PC-3 (cell line): ENCODE measurements at places on chromosomes 11 and 22. TPM values are rescaled to one million over a fixed set of nuclear protein-coding genes. Genes with fewer than 3 reads are reported as not detected.

DNA sequence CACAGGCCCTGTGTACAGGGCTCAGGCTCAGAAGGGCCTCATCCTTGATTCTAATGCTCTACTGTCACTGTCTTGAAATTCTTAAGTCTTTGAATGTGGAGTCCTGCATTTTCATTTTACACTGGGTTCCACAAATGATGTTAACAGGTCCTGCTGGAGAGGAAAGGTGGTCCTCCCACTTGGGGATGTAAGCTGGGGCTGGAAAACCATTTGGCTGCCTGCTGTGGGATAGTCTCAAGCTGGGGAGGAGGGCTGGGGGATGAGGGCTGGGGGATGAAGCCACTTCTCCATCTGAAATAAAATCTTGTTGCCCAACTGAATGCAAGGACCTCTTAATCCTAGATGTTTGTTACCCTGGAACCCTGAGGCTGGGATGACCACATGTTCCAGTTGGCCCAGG is 423.0 kb downstream of the TENM4 start:
- DNase-seq: no peak

DNA sequence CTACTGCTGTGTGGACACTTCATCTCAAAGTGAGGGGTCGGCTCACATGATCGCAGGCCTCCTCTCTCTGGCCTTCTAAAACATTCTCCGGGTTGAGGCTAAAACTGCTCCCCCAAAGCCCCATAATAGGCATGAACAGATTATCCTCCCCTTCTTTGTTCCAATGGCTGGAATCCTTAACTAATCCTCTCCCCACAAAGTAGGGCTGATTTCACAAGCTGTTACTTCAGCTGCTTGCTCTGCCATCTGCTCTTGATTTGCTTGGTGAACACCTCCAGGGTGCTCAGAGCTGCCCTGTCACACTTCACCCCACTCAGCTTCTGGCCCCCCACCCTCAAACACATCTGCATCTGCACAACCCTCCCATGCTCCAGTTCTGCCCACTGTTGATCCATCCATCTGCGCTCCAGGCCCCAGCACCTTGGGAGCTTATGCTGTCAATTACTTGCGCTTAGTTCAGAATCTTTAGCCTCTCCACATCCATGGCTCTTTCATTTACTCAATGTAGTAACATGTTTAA is 173.1 kb upstream of the API5 start:
- no peak for DNase-seq

Gene IL18
- 53.6 and 61.6 TPM in 2 replicates for total RNA-seq

Gene FIBIN
- not detected in 2 replicates for total RNA-seq

DNA sequence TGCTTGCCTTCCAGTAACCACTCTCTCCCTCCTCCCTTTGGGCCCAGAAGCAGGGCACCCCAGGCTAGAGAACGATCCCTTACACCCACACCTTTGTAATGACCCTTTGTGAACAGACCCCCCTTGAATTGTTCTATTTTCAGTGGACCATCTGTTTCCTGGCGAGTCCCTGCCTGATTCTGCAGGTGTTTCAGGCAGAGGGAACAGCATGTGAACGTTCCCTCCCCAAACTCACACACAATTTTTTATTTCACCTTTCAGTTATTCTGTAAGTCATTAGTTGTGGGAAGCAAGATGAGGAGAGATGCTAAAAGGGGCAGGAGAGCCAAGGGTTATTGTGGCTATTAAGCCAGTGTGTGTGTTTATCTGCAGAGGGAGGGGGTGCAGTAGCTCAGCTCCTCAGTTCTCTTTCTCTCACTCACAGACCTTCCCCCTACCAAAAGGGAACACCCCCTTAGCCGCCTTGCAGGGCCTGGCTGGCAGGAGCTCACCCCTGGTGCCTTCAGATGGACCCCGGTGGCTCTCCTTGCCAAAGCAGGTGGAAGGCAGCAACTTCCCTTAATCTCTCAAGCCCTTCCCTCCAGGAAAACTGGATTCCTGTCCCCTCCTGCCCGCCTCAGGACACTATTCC is 64.8 kb upstream of the SPON1 start:
- no peak for DNase-seq
